ENCODE measurements at places on chromosomes 16 and 17. TPM values are rescaled to one million over a fixed set of nuclear protein-coding genes. Genes with fewer than 3 reads are reported as not detected.

The KRT27 gene
- not detected for total RNA-seq

The KRT23 gene
- total RNA-seq, result not detected

The ABCA9 gene
- total RNA-seq, result 3.1 TPM

The C16orf96 gene
- total RNA-seq, result under 0.01 TPM

The ZNF385C gene
- not detected for total RNA-seq

The ITGAX gene
- under 0.01 TPM for total RNA-seq

The CTRL gene
- total RNA-seq, result 0.26 TPM

The C16orf86 gene
- total RNA-seq, result 5.6 TPM

The OR1F1 gene
- total RNA-seq, result not detected

The CALB2 gene
- 1.3 TPM for total RNA-seq

The CCL3 gene
- total RNA-seq, result not detected

The RUNDC1 gene
- total RNA-seq, result 8.8 TPM

The LRRC75A gene
- 3.1 TPM for total RNA-seq

The TERB1 gene
- total RNA-seq, result under 0.01 TPM

- no peak overlapping the region for H3K4me3 ChIP-seq
- no peak overlapping the region for H3K27ac ChIP-seq
- peaks cover 4% of the 10 kb centered on the region for H3K4me1 ChIP-seq
- no peaks in the 10 kb centered on the region for H3K27me3 ChIP-seq
- DNase-seq, result no peak
Observed at GRCh38 chr16:19523184-19523558, 571 bp upstream of the CCP110 start.

GRCh38 chr17:81608082-81608481 is 28.8 kb downstream of the NPLOC4 start:
- peak; percentile 15 for DNase-seq
- H3K27me3 ChIP-seq, result no peaks in the 10 kb centered on the region
- no peak overlapping the region for H3K4me3 ChIP-seq

DNA sequence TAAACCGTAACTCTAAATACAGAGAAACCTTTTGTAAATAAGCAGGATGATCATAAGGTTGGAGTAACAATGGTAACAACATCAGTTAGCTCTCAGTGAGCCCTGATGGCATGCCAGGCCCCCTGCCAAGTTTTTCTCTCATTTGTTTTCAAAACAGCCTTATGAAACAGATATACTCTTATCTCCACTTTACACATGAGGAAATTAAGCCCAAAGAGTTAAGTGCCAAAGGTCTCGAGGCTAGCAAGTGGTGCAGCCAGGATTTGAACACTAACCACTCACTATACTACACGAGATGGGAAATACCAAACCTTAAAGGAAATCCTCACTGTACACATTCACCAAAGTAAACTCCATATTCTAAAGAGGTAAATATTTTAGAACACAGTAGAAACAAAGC is 15.0 kb downstream of the USP31 start:
- no peaks in the 10 kb centered on the region for H3K4me1 ChIP-seq
- H3K4me3 ChIP-seq, result no peak overlapping the region
- peak; percentile 9 for DNase-seq

DNA sequence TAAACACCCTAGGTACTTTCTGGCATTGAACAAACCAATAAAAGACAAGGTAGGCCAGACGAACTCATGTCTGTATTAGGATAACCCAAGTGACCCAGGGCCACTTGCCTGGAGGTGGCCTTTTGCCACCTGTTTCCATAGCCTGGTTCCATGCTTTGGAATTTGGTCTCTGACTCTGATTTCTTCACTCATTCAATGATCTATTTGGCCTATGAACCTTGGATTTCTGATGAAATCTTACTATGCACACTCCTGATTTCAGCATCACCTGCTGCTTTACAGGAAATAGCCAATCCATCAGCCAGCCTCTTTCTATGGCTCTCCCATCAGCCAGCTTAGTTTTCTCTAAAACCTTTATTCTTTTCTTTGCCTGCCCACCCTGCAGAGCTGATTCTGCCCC is 142.8 kb upstream of the PSMD7 start:
- H3K4me3 ChIP-seq, result no peak overlapping the region
- no peaks in the 10 kb centered on the region for H3K27me3 ChIP-seq
- H3K27ac ChIP-seq, result no peak overlapping the region
- no peaks in the 10 kb centered on the region for H3K4me1 ChIP-seq

- no peak for DNase-seq
- H3K4me1 ChIP-seq, result peaks cover 3% of the 10 kb centered on the region
- no peaks in the 10 kb centered on the region for H3K27me3 ChIP-seq
- no peak overlapping the region for H3K4me3 ChIP-seq
Observed at GRCh38 chr16:2899564-2900072, 12.1 kb upstream of the FLYWCH1 start.

- H3K4me3 ChIP-seq, result no peak overlapping the region
- H3K27ac ChIP-seq, result no peak overlapping the region
- no peaks in the 10 kb centered on the region for H3K36me3 ChIP-seq
- H3K27me3 ChIP-seq, result peaks cover 6% of the 10 kb centered on the region
- no peak for DNase-seq
Observed at GRCh38 chr16:84434800-84435199, 66.5 kb downstream of the ATP2C2 start.

- no peak overlapping the region for H3K27ac ChIP-seq
- H3K4me1 ChIP-seq, result peaks cover 9% of the 10 kb centered on the region
Observed at GRCh38 chr17:671076-671762, 43.4 kb downstream of the VPS53 start.

DNA sequence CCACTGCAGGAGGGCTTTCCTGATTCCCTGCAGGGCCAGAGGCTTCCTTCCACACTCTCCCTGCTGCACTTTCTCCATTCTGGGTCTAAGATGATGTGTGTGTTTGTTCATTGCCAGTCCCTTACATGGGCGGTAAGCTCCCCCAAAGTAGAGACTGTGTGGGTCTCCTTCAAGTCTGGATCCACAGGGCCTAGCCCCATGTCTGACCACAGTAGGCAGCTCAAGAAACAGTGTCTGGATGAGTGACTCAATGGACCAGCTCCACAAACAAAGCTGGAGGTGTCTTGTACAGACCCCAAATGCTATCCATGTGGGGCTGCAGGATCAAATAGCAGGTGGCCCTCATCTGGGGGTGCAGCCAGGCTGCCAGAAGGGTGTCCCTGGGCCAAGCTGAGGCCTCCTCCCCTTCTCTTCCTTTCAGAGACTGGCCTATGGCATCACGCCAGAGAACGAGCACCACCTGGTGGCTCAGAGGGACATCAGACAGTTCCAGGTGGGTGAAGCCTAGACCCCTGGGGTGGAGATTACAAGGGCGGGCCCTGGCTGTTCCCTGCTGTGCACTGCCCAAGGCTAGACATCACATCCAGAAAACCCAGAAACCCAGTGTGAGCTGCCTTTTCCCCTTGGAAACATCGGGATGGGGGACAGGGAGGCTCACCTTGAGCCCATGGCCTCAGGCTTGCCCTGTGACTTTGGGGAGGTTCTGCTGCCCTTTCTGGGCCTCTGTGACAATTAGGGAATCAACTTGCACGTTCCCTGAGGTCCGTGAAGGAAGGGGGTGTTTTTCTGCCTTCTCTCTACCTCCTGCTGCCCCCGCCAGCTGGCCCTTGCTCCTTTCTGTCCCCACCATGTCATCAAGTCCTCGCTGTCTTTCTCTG is 45.9 kb downstream of the SLC6A2 start:
- no peaks in the 10 kb centered on the region for H3K27me3 ChIP-seq
- no peak overlapping the region for H3K4me3 ChIP-seq

DNA sequence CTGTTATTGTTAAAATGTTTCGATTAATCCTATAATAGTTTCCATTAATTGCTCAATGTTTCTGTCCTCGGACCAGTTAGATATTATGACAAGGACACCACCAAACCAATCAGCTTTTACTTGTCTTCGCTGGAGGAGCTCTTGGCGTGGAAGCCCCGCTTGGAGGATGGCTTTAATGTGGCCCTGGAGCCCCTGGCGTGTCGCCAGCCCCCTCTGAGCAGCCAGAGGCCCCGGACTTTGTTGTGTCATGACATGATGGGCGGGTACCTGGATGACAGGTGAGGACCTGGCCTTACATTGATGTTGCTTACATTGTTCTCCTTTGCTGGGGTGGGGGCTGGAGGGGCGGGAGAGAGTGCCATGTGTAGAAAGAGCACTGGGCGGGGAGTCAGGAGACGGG is 3.0 kb downstream of the ENGASE start:
- H3K27ac ChIP-seq, result no peak overlapping the region
- peaks cover 2% of the 10 kb centered on the region for H3K36me3 ChIP-seq
- H3K27me3 ChIP-seq, result no peaks in the 10 kb centered on the region
- H3K4me1 ChIP-seq, result no peaks in the 10 kb centered on the region

GRCh38 chr17:64772845-64773299 is 110.8 kb upstream of the SMURF2 start:
- H3K36me3 ChIP-seq, result no peaks in the 10 kb centered on the region
- no peak overlapping the region for H3K27ac ChIP-seq
- no peak overlapping the region for H3K4me3 ChIP-seq
- peaks cover 5% of the 10 kb centered on the region for H3K4me1 ChIP-seq

GRCh38 chr17:50507871-50508572 is at the start of gene MYCBPAP:
MYCBPAP (plus strand) TSS chr17:50508439; CDS start chr17:50508675, 236 bp downstream.
- no peaks in the 10 kb centered on the region for H3K4me1 ChIP-seq
- peak within 1 kb of the TSS; percentile 60 for H3K4me3 ChIP-seq
- H3K27ac ChIP-seq, result peak within 1 kb of the TSS; percentile 65
- H3K27me3 ChIP-seq, result no peaks in the 10 kb centered on the region

DNA sequence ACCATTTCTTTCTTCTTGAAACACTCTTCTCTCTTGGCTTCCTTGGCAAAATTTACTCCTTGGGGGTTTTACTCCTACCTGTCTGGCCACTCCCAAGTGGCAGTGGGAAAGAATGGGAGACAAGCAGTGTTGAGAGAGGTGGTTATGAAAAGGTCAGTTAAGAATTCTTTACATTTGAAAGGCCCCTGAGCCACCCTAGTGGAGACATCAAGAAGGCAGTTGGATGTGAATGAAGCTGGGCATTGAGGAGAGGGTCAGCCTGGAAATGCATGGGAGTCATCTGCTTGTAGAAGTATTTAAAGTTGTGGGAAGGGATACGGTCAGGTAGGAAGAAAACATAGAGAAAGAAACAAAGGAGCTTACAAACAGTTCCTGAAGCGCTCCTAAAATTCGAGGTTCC is 42.3 kb upstream of the CCNF start:
- H3K27me3 ChIP-seq, result no peaks in the 10 kb centered on the region
- H3K36me3 ChIP-seq, result no peaks in the 10 kb centered on the region
- H3K4me3 ChIP-seq, result no peak overlapping the region
- no peaks in the 10 kb centered on the region for H3K4me1 ChIP-seq

GRCh38 chr16:29809850-29810698 is 1.9 kb upstream of the PRRT2 start:
- no peak overlapping the region for H3K4me3 ChIP-seq
- H3K4me1 ChIP-seq, result peaks cover 37% of the 10 kb centered on the region
- DNase-seq, result no peak
- H3K36me3 ChIP-seq, result peaks cover 12% of the 10 kb centered on the region
- peak overlapping the region; percentile 78 for H3K27ac ChIP-seq
- H3K27me3 ChIP-seq, result no peaks in the 10 kb centered on the region

GRCh38 chr17:30132615-30133014 is 16.0 kb downstream of the NSRP1 start:
- H3K4me1 ChIP-seq, result no peaks in the 10 kb centered on the region
- DNase-seq, result no peak
- H3K27ac ChIP-seq, result no peak overlapping the region
- no peaks in the 10 kb centered on the region for H3K36me3 ChIP-seq
- H3K4me3 ChIP-seq, result no peak overlapping the region
- H3K27me3 ChIP-seq, result no peaks in the 10 kb centered on the region

DNA sequence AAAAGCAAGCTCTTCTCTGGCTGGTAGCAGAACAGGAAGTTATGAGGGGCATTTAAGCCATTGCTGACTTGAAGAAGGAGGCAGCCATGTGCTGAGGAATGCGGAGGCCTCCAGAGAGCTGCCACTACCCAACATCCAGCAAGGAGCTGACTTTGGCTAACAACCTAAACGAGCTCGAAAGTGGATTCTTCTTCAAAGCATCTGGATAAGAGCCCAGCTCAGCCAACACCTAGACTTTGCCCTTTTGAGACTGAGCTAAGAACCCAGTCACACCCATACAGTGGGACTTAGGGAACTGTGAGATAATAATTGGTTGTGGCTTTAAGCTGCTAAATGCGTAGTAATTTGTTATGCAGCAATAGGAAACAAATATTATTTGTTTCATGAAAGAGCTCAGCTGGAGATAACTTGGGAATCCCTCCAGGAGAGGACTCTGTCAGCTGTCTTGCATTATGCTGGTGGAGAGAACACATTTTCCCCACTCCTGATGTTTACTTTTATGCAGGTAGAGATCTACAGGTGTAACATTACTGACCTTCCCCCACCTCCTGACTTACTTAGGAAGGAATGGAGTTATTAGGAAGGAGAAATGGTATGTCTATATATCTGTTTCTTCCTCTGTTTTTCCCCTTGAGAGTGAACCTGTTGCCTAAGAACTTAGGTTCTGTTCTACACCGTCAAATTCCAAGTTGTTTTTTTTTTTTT is 52.7 kb upstream of the ZNF629 start:
- H3K4me1 ChIP-seq, result no peaks in the 10 kb centered on the region
- no peak overlapping the region for H3K27ac ChIP-seq
- DNase-seq, result no peak
- no peaks in the 10 kb centered on the region for H3K27me3 ChIP-seq
- H3K4me3 ChIP-seq, result no peak overlapping the region
- no peaks in the 10 kb centered on the region for H3K36me3 ChIP-seq

- H3K27ac ChIP-seq, result no peak overlapping the region
- no peaks in the 10 kb centered on the region for H3K36me3 ChIP-seq
- no peaks in the 10 kb centered on the region for H3K4me1 ChIP-seq
- peaks cover 9% of the 10 kb centered on the region for H3K27me3 ChIP-seq
- H3K4me3 ChIP-seq, result no peak overlapping the region
Observed at GRCh38 chr17:21379080-21379711, 3.0 kb downstream of the KCNJ12 start.

DNA sequence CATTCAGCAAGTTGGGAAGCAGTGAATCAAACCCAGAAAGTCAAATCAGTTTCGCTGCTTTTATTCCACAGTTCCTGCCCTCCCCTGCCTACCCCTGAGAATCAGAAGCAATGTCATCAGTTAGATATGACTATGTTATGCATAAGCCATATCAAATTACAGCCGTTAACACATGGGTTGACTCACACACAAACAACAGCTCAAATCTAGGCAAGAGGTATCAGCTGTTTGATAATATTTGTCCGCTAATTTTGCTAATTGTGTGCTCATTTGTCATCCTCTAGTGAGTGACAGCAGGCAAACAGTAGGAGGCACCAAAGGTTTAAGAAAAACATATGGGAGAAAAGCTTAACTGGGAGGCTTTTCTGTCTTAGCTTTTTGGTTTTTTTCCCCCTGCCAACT is 327.4 kb upstream of the CCL2 start:
- no peak overlapping the region for H3K4me3 ChIP-seq
- H3K27ac ChIP-seq, result no peak overlapping the region
- H3K27me3 ChIP-seq, result no peaks in the 10 kb centered on the region
- no peaks in the 10 kb centered on the region for H3K36me3 ChIP-seq
- peaks cover 3% of the 10 kb centered on the region for H3K4me1 ChIP-seq

DNA sequence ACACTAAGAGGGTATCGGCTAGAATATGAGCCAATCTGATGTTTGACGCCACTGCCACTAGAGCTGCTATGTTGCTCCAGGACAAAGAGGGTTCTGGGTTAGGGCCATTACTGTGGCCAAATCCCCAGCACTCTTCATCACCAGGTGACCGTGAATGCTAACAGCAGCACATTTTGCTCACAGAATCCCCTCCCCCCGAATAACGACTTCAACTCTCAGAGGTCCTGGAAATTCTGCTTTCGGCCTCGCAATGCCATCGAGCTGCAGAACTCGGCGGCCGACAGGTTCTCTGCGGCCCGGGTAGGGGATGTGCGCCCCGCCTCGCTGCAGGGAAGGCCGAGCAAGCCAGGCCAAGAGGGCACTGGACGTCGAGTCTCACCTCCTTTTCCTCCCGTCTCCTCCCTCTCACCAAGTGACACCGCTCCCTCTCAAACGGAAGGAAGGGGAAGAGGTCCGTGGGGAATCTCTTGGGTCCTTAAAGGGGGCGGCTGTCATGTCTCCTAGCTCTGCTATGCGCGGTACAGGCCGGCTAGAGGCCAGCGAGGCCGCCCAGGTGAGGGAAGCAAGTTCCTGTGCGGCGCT is 31.9 kb downstream of the CDK5R1 start:
- DNase-seq, result no peak
- no peaks in the 10 kb centered on the region for H3K27me3 ChIP-seq
- peaks cover 5% of the 10 kb centered on the region for H3K4me1 ChIP-seq
- H3K4me3 ChIP-seq, result peak overlapping the region; percentile 5

Data from fibroblast of lung (primary cell).